ENCODE measurements at places on chromosomes 7 and 10.

DNA sequence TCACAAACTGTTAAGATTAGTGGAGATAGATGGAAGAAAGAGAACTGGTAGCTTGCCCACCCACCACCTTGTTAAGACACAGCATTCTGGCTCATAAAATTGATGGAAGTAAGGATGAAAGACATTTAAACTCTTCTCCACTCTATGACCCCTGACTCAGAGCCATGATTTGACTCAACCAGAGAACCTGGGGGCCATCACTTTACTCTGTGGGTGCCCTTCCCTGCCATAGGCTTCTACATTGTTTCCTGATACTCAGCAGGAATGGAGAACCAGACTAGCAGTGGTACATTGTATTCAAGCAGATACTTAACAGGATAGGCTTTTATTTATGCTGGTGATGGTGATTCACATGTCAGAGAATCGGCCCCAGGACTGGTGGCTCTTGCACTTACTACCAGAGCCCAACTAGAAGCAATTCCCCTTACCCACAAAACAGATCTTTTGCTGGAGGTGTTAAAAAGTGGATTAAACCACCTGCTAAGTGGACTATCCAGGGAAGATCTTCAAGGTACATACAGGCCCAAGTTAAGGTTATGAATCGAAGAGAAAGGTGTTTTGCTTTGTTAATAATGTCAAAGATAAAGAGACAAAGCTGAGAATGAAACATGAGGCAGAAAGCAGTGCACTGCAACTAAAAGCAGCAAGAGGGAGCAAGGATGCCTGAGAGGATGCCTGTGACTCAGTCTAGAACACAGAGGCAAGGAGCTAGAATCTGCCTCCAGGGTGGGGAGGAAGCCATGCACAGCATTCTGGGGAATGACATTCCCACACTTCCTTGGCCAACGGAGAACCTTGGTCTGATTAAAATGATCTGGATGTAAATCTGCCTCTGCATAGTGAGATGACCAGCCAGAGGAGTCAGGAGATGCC lies 36.0 kb upstream of the GLI3 start:
- no peak for DNase-seq

DNA sequence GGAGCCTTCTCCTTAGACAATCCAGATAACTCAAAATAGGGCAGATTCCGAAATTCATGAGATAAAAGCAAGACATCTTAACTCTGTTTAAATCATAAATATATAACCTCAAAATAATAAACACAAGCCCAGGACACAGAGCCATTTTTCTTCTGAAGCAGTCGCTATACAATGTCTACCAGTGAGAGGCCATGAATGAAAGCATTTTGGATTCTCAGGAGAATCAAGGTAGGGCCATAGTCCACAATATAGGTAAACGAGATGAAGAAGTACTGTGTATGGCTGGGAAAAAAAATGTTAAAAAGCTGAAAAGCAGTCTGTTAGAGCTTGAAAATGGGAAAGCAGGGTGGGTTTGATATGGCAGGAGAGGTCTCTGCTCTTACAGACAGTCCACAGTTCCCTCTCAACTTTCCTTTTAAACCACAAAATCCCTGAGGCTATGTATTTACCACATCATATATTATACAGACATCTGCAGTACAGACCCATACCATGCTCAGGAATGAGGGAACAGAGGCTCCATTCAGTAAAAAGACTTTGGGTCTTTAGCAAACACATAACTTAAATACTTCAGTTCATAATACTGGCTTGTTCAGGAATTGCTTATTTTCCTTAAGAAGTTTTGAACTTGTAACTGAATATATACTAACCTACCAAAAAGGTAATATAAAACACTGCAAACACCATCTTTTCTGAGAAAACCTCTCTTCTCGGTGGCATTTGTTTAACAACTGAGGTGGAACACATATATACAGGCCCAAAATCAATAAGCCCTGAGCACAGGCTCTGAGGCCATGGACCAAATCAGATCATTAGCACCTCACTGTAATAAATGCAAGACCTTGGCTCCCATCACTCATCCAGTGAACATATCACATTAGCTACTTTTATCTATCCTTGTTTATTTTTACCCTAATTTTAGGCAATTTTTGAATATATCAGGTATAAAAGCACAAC lies 109.3 kb downstream of the SORBS1 start:
- no peak for DNase-seq

DNA sequence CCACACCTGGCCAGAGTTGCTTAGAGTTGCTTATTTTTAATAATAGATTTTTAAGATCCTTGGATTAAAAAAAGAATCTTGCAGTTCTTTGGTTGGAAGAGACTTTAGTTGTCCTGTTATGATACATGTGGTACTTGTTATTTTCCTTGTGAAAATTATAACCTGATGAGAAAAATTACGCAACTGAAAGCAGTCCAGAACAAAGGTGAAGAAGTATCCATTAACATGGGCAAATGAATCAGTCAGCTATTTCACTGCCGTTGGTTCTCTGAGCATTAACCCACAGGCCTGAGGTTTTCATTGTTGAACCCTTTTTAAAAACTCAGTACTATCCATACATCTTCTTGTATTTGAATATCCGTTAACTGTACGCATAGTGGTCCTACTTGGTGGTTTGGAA lies 68.2 kb downstream of the GALNT11 start:
- no peak for DNase-seq

- DNase-seq: no peak
Observed at GRCh38 chr10:63760034-63760707, 239.0 kb downstream of the REEP3 start.

DNA sequence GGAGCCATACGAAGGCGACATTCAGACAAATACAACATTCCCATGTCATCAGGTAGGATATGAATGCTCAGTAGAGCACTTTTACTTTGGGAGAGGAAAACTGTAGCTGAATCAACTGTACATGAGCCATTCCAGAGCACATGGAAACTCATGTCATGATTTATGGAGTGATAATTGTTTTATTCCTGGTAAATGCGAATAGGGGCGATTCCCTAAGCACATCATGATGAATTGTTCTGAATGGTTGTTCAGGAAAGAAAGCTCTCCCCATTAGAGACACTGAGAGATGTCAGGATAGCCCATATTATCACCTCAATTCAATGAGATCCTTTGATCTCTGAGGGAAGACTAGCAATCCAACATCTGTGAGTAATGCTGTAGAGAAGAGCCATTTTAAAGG lies 243.6 kb downstream of the FOXP2 start:
- DNase-seq: no peak

- no peak for DNase-seq
Observed at GRCh38 chr10:70111496-70111895, 21.1 kb downstream of the AIFM2 start.

DNA sequence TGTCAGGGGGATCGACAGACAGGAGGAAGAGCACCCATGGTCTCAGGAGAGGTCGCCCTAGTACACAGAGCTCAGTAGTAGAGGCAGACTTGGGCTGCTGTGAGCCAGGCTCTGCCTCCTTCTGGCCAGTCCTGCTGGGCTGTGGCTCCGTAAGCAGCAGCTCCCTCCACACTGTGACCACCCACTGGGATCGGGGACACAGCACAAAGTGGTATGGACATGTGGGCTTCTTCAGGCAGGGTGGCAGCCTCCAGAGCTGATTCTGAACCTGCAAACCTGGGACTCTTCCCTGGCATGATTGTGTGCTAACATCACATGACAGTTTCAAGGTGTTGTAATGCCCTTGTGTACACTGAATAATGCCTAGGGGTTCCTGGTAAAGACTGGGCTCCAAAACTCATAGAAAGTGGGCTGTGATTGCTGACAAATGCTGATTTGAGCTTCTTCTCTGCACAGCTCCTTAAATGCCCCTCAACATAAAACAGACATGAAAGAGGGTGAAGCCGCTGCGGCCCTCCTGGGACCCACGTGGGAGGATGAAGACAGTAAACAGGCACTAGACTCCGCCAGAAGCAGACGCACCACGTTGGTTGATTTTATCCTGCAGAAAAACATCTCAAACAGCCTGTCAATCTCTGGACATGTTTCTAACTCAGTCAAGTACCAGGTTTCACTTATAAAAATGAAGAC lies 76.7 kb downstream of the GPR26 start:
- DNase-seq: no peak

GRCh38 chr10:49091450-49092210 lies 23.7 kb downstream of the VSTM4 start:
- DNase-seq: no peak

GRCh38 chr10:47261121-47261520 lies 38.9 kb upstream of the GDF10 start:
- DNase-seq: peak; percentile 33

GRCh38 chr7:103560136-103560535 lies 114.1 kb upstream of the SLC26A5 start:
- DNase-seq: no peak

DNA sequence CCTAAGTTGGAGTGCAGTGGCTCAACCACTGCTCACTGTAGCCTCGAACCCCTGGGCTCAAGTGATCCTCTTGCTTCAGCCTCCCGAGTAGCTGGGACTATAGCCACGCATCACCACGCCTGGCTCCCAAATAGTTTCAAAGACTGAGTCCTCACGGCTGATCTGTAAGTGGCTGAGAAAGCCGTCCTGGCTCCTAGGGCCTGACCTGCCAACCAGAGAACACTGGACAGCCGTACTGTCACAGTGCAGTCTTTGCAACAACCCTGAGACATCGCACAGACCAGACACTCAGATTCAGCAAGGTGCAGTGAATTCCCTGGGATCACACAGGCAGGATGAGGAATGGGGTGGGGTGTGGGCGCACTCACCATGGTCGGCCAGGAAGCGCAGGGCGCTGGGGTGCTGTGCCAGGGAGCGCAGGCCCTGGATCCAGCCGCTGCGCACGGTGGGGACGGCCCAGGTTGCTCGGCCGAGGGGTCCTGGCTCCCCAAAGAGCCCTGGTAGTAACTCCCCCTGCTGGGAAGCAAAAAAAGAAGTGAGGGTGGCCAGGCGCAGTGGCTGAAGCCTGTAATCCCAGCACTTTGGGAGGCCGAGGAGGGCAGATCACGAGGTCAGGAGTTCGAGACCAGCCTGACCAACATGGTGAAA lies 10.7 kb downstream of the BRAT1 start:
- DNase-seq: no peak

- no peak for DNase-seq
Observed at GRCh38 chr7:77407906-77408305, 8.2 kb downstream of the GSAP start.

GRCh38 chr7:39642896-39643295 lies 19.5 kb downstream of the RALA start:
- DNase-seq: no peak

GRCh38 chr7:117769085-117769484 lies 104.2 kb downstream of the CTTNBP2 start:
- DNase-seq: no peak

- DNase-seq: no peak
Observed at GRCh38 chr7:17855202-17855601, 85.1 kb downstream of the SNX13 start.

- DNase-seq: no peak
Observed at GRCh38 chr10:77877441-77878344, 48.9 kb downstream of the DLG5 start.

GRCh38 chr7:145219461-145219860 lies 383.6 kb upstream of the TPK1 start:
- no peak for DNase-seq

Data from stimulated activated CD4-positive, alpha-beta T cell treated with anti-CD3 and anti-CD28 coated beads, Interleukin-4, amount 100 ng/mL, for 1 hour (primary cell).